ENCODE measurements at places on chromosomes 3 and 15.

GRCh38 chr3:14007006-14007405, 117.7 kb downstream of the CHCHD4 start:
- DNase-seq = no peak

- no peak for DNase-seq
Observed at GRCh38 chr15:80777137-80777536, 2.0 kb upstream of the CEMIP start.

DNA sequence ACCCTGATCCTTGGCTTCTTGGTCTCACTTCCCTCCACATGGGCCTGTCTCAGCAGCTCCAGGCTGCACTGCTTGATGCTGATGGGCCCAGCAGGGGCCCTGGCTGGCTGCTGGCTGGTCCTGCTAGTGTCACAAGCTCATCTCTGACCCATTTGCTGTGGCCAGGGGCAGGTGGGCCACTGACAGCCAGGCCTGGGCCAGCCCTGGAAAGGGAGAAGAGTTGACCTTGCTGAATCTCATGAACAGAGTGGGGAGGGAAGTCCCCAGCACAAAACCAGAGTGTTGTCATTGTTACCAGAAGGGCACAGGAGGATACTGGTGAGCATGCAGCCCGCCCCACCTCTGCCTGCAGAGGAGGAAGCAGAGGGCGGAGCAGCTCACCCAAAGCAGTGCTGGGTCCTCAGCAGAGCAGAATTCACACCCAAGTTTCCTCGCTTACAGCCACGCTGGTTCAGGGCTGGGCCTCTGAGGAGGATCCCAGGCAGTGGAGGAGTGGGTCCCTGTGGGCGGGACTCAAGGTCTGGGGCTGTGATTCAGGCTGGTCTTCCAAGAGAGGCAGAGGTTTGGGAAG, 7.6 kb upstream of the KLF15 start:
- DNase-seq = no peak

DNA sequence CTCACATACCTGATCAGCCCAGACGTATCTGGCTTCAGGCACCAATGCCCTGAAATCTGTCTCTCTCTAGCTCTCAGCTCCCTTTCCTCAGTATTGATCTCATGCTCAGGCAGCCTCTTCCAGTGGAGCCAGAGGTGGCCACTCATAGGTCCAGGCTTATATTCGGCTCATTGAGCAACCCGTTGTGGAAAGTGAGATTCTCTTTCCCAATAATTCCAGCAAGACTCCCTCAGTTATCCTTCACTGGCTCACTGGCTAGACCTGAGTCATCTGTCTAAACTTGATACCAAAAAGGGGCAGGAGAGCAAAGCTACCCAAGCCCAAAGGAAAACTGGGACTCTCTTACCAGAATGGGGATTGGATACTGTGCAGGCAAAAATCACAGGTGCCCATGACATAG, 33.4 kb upstream of the FRMD4B start:
- no peak for DNase-seq

DNA sequence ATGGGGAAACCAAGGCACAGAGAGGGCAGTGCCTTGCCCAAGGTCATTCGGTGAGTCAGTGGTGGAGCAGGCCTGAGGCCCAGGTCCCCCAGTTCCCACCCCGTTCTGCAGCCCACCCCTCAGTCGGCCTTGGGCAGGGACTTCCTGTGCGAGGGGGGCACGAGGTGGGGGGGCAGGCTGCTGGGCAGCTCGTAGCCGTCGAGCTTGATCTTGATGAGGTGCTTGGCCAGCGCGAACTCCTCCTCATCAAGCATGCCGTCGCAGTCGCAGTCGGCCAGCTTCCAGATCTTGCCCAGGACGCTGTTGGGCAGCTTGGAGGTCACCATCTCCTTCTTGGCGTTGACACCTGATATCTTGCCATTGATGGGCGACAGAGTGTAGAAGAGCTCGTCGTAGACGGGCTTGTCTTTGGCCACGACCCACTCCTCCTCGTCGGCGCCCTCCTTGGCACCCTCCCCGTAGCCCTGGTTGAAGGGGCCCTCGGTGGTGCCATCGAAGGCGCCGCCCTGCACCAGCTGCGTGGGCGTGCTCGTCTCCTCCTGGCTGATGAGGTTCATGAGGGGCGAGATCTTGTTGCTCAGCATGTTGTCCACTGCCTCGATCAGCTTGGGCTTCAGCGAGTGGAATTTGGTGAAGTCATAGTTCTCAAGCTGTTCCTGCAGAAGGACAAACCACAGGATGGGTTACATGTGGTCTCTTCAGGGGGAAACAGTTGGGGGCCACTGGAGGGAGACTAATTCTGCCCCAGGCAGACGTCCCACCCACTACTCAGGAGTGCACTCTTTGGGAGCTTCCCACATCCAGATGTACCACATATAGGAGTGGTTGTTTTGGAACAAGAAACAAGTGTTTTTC, 6.9 kb upstream of the SPTBN5 start:
- DNase-seq = no peak

DNA sequence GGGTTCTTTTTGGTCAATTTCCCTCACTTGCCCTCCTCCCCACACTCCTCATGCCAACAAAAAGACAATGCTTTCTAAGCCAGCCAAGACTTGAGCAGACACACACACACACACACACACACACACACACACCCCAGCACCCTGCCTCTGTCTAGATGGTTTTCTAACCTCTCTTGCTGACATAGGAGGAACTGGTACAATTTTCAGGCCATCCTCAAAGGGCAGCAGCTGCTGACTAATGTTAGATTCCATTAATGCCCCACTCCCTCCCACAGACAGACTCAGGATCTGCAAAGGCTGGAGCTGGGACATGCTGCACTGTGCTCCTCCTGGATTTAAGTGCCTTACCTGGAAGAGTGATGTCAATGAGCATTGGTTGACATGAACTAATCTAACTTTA, 438.4 kb downstream of the OCA2 start:
- DNase-seq = no peak

- peak; percentile 45 for DNase-seq
Observed at GRCh38 chr15:94327356-94327936, 96.1 kb downstream of the MCTP2 start.

DNA sequence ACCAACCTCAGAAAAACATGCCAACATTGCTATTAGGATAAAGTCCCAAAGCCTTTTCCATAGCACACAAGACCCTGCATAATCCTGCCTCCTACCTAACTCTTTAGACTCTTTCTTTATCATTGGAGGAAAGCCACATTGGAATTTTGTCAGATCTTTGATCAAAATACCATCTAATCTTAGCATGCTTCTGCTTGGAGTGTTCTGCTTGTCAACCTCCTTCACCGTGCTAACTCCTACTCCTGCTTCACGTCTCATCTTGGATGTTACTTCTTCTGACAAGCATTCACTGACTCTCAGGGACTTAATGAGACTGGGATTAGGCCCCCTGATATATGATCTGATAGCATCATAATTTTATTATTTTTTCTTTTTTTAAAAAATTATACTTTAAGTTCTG, 7.4 kb upstream of the GLCE start:
- DNase-seq = no peak

- DNase-seq = no peak
Observed at GRCh38 chr3:28595372-28595771, 246.7 kb upstream of the AZI2 start.

GRCh38 chr3:13795816-13796215, 84.1 kb downstream of the WNT7A start:
- DNase-seq = no peak

DNA sequence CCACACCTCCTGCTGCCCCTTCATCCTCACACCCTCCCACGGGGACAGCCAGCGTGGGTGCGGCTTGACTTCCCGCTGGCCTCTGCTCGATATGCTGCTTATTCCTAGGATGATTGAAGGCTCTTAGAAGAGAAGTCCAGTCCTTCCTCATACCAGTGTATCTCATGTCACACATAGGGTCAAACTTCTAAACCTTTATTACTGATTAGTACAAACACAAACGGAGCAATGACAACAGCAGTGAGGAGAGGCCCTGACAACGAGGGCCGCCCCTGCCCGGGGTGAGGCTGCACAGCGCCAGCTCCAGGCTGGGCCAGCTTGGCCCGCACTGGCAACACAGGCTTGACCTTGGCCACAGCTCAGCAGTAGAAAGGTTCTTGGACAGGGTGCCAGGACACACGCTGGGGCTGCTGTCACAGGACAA, 3.7 kb downstream of the CIB1 start:
- no peak for DNase-seq

- DNase-seq = no peak
Observed at GRCh38 chr3:46334741-46335478, 19.0 kb upstream of the CCR2 start.

GRCh38 chr3:4411833-4412232, 55.2 kb downstream of the SUMF1 start:
- no peak for DNase-seq

GRCh38 chr15:82532991-82533481, 7.2 kb downstream of the RPS17 start:
- no peak for DNase-seq

- DNase-seq = no peak
Observed at GRCh38 chr15:63640146-63640545, 43.0 kb downstream of the FBXL22 start.

GRCh38 chr3:172951511-172951910, 189.5 kb downstream of the SPATA16 start:
- no peak for DNase-seq
